ENCODE measurements at places on chromosomes 6 and 20.

DNA sequence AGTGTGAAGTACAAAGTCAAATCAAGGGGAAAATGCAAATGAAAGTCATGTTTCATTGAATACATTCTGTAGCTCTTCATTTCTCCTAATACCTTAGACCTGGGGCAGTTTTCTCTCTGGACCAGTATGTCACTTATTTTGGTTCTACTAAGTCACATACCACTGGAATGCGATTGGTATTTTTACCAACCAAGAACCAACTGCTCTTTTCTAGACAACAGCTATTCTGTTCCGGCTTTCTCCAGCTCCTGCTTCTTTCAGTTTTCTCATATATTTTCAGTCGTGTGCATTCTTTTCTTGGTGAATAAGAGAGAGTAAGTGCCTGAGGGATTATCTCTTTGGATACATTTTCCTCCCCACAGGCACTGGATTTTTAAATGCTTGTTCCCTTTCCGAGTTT, 39.2 kb upstream of the SPACA1 start:
- no peak for DNase-seq

DNA sequence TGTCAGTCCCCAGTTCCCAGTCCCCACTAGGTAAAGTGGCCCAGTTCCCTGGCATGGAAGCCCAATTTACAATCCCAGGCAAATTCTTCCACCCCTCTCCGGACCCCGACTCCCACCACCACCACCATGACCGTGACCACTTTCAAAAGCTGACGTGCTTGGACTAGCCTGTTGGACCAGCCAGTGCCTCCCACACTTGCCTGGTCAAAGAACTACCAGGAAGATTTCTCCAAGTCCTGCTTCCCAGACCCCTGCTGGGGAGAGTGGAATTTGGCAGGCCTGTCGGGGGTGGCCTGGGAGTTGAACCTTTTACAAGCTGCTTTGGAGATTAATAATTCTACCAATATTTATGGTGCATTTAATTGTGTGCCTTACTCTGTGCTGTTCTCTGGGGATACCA, 1.4 kb upstream of the PTPRT start:
- no peak for DNase-seq

DNA sequence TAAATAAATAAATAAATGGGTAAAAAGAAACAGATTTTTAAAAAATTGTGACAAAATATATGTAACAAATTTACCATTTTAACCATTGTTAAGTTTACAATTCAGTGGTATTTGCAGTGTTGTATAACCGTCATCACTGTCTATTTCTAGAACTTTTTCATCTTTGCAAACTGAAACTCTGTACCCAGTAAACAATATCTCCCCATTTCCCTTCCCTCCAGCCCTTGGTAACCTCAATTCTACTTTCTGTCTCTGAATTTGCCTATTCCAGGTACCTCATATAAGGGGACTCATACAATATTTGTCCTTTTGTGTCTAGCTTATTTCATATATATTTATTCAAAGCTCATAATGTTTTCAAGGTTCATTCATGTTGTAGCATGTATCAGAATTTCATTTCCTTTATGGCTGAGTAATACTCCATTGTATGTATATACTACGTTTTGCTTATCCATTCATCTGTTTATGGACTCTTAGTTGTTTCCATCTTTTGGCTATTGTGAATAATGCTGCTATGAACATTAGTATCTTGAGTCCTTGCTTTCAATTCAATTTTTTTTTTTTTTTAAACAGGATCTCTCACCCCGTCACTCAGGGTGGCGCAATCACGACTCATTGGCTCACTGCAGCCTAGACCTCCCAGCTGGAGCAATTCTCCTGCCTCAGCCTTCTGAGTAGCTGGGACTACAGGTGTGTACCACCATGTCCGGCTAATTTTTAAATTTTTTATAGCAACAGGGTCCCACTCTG, 8.9 kb downstream of the MANBAL start:
- peak; percentile 31 for DNase-seq

GRCh38 chr6:76831299-76831698, 632.0 kb downstream of the HTR1B start:
- no peak for DNase-seq

GRCh38 chr20:38649275-38649891, 47.8 kb downstream of the ARHGAP40 start:
- DNase-seq, result no peak

All from Caco-2 (cell line).